ENCODE measurements at places on chromosomes 16 and 17.
A peak's percentile ranks its signal among the peaks of the same experiment; 100 is the strongest.

DNA sequence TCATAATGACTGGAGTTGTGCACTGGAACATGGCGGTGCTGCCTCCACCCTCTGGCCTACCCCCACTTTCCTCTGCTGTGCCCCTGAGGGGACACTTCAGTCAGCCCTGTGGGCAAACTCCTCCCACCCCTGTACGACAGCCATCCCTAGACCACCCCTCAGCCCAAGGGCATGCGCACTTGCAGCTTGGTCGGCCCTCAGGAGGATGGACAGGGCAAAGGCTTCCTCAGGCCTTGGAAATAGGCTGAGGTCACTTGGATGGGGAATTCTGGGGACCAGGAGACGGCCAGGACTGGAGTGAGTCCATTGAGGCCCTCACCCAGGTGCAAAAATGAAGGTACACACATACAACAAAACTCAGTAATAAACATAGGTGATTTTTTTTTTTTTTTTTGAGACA, 41.0 kb downstream of the FZD2 start:
- DNase-seq = no peak

DNA sequence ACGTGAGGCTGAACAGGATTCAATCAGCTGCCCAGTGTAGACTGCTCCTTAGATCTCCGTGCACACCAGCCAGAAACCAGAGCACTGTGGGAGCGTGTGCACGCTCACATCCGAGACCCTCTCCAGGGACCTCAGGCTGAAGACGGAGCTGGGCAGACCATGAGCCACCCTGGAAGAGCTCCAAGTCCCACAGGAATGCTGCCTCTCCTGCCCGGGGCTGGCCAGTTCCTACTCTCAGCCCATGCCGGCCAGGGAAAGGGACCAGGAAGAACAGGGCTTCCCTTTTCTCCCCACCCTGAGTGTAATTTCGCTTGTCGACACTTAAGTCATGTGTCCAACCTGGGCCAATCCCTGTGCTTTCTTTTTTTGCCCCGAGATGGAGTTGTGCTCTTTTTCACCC, 6.9 kb downstream of the ALYREF start:
- DNase-seq = no peak

- no peak for DNase-seq
These were observed 93.4 kb upstream of the CDH5 start for GRCh38 chr16:66273053-66273452.

DNA sequence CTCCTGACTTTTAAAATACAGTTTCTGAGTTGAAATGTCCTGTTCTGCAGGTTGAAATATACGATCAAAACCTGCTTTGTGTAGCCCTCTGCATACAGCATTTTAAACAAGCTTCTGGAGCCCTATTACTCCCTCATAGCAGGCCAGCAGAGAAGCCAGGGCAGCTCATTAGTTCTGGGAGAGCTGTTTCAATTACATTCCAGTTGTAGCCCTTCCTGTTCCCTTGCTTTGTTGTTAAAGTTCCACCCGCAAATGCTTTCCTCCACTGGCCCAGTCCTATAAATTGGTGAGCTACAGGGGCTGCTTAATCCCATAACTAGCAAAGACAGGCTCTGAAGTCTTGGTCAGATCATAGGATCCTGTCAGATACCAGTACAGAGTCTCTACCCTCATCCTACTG, 162.5 kb downstream of the SLC39A11 start:
- no peak for DNase-seq

DNA sequence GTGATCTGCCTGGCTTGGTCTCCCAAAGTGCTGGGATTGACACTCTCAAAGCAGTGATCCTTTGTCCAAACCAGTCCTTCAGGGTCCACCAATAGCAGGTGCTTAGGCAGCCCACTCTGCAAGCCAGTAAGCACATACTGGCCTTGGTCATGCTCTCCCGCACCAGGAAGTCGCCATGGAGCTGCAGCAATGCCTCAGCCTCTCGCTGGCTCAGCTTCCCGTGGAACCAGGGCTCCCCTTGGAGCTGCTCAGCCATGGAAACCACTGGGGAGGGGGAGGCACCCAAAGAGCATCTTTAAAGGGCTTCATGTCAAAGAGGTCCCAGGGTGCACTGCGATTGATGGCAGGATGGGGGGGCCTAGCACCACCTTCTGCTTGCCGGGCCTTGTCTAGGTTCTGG, 9.6 kb upstream of the UBTF start:
- peak; percentile 1 for DNase-seq
